Upper lobe of left lung (tissue), 6 donors: ENCODE measurements at places on chromosomes 7 and 10.
A peak's percentile ranks its signal among the peaks of the same experiment; 100 is the strongest.

- H3K27me3 ChIP-seq: no peaks in the 10 kb centered on the region
- H3K36me3 ChIP-seq: no peaks in the 10 kb centered on the region
- no peak overlapping the region for H3K4me3 ChIP-seq
- H3K27ac ChIP-seq: no peak overlapping the region
- DNase-seq: no peak
Measured at GRCh38 chr10:118504467-118505205, 90.8 kb downstream of the PRLHR start.

- no peaks in the 10 kb centered on the region for H3K27me3 ChIP-seq
- H3K4me1 ChIP-seq: peaks cover 10% of the 10 kb centered on the region
- peak overlapping the region; percentile 18 for H3K27ac ChIP-seq
- H3K4me3 ChIP-seq: no peak overlapping the region
- DNase-seq: peak; percentile 77
Measured at GRCh38 chr10:100338434-100339036, 8.5 kb upstream of the SCD start.

GRCh38 chr7:151917791-151918509 is 38.3 kb upstream of the GALNTL5 start:
- no peak overlapping the region for H3K4me3 ChIP-seq
- peak; percentile 46 for DNase-seq
- H3K36me3 ChIP-seq: no peaks in the 10 kb centered on the region
- peak overlapping the region; percentile 52 for H3K27ac ChIP-seq

- H3K36me3 ChIP-seq: no peaks in the 10 kb centered on the region
- H3K4me3 ChIP-seq: no peak overlapping the region
- H3K4me1 ChIP-seq: no peaks in the 10 kb centered on the region
Measured at GRCh38 chr10:14356921-14357320, 26.2 kb upstream of the FRMD4A start.

DNA sequence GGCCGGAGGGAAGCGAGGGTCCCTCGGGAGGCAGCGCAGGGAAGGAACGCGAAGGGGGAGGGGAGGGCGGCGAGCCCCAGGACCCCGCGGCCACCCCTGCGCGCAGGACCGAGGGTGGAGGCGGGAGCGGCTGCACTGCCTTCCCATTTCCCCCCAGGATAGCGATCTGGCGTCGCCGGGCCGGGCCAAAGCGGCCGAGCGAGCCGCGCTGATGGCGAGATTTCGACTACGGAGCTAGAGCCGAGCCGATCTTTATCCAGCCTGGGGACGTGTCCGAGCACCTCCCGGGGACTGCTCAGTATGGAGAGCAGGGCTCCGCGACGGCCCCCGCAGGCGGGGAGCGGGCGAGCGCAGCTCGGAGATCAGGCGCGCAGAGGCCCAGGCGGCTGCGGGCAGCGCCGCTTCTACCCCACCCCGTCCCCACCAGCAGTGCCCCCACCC is 590 bp upstream of the CRTAC1 start:
- no peak overlapping the region for H3K4me3 ChIP-seq
- H3K27ac ChIP-seq: no peak overlapping the region
- peak; percentile 83 for DNase-seq
- H3K36me3 ChIP-seq: no peaks in the 10 kb centered on the region
- peaks cover 16% of the 10 kb centered on the region for H3K4me1 ChIP-seq

GRCh38 chr10:21497177-21497807 is 28.2 kb downstream of the SKIDA1 start:
- no peak overlapping the region for H3K27ac ChIP-seq
- peaks cover 34% of the 10 kb centered on the region for H3K4me1 ChIP-seq
- peaks cover 7% of the 10 kb centered on the region for H3K27me3 ChIP-seq

DNA sequence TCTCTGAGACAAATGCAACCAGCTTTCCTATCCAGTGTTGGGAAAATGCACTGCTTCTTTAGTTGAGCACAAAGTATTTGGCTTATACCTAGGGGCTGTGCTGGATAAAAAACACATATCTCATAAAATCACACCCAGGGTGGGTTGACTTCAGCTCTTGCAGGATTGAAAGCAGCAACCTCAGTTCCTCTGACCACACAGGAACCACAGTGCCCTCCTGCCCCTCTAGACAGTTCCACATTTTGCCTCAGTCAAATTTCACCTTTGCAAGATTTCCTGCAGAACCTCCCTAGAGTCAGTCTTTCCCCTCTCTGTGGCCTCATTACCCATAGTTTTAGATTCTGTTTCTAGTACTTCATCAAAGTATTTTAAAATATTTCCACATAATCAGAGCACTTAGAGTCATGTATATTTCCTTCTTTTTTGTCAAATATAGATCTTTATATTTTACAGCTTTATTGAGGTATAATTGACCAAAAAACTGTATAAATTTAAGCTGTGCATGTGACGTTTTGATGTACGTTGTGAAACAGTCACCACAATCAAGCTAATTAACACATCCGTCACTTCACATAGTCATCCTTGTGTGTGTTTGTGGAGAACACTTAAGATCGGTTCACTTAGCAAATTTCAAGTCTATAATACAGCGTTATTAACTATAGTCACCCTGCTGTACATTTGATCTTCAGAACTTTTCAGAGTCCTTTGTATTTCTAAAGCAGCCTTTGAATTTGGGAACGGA is 37.0 kb upstream of the EGR2 start:
- H3K27me3 ChIP-seq: no peaks in the 10 kb centered on the region
- H3K4me1 ChIP-seq: no peaks in the 10 kb centered on the region
- no peak overlapping the region for H3K27ac ChIP-seq
- DNase-seq: no peak

DNA sequence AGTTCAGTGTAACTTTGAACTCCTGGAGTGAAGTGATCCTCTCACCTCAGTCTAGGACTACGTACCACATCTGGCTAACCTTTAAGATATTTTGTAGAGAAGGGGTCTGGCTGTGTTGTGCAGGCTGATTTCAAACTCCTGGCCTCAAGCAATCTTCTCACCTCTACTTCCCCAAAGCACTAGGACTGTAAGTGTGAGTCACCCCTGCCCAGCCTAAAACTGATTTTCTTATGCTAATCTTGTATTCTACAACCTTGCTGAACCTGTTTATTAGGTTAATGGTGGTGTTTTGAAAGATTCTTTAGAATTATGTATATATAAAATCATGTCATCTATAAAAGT is 58.0 kb downstream of the LCOR start:
- no peak overlapping the region for H3K27ac ChIP-seq
- no peak for DNase-seq
- no peaks in the 10 kb centered on the region for H3K27me3 ChIP-seq
- no peaks in the 10 kb centered on the region for H3K36me3 ChIP-seq
- H3K4me3 ChIP-seq: no peak overlapping the region

DNA sequence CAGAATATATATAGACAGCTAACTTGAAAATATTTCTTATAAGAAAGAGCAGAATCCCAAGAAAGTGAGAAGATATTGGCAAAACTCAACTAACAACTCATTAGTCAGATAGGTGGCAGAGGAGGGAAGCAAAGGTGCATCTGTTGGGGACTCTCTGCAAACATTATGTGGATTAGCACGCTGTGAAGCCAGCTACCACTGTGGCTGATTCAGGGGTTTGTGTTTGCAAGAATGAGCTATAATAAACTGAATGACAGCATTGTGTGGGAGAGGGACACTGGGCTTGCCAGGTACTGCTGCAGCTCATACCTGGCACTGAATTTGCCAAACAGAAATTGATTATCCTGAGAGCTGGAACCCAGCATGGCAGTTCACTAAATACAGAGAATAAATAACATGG is 170.3 kb upstream of the MINDY3 start:
- H3K4me3 ChIP-seq: no peak overlapping the region
- H3K27ac ChIP-seq: no peak overlapping the region
- H3K27me3 ChIP-seq: no peaks in the 10 kb centered on the region

DNA sequence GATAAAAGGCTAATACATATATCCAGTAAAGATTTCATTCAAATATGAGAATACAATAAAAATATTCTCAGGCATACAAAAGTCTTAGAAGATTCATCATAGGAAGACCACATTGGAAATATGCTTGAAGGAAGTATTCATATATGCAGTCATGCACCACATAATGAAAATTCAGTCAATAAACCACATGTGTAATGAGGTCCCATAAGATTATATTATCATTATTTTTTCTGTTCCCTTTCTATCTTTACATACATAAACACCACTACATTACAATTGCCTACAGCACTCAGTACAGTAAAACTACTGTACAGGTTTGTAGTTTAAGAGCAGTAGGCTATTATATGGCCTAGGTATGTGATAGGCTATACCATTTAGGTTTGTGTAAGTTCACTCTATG is 111.6 kb downstream of the PRTFDC1 start:
- no peak for DNase-seq
- H3K4me3 ChIP-seq: no peak overlapping the region
- H3K27ac ChIP-seq: no peak overlapping the region
- H3K36me3 ChIP-seq: no peaks in the 10 kb centered on the region
- no peaks in the 10 kb centered on the region for H3K27me3 ChIP-seq
- no peaks in the 10 kb centered on the region for H3K4me1 ChIP-seq

DNA sequence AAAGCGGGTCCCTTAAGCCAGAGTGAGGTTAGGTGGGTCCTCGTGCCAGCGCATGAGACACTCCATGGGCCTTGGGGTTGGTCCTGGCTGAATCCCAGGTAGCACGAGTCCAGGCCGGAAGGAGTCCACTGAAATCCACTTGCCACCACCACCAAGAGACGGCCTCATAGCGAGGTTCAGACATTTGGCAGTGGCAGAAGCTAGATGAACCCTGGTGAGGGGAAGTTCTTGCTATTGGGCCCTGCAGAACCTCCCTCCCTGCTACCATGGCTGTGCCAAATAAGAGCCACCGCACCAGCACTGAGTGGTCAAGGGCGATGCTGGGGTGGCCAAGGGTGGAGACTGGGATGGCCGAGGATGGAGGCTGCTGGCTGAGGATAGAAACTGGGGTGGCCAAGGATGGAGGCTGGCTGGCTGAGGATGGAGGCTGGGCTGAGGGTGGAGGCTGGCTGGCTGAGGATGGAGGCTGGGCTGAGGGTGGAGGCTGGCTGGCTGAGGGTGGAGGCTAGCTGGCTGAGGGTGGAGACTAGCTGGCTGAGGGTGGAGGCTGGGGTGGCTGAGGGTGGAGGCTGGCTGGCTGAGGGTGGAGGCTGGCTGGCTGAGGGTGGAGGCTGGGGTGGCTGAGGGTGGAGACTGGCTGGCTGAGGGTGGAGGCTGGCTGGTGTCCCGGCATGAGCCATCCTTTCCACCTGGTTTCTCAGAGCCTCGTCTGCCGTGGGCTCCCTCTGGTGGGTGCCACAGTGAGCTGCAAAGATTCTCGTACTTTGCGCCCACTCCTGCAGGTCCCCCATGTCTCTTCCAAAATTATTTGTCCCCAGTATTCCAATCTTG is 88.2 kb downstream of the ELFN1 start:
- no peaks in the 10 kb centered on the region for H3K27me3 ChIP-seq
- no peaks in the 10 kb centered on the region for H3K4me1 ChIP-seq
- no peak overlapping the region for H3K4me3 ChIP-seq
- DNase-seq: peak; percentile 59
- no peak overlapping the region for H3K27ac ChIP-seq

DNA sequence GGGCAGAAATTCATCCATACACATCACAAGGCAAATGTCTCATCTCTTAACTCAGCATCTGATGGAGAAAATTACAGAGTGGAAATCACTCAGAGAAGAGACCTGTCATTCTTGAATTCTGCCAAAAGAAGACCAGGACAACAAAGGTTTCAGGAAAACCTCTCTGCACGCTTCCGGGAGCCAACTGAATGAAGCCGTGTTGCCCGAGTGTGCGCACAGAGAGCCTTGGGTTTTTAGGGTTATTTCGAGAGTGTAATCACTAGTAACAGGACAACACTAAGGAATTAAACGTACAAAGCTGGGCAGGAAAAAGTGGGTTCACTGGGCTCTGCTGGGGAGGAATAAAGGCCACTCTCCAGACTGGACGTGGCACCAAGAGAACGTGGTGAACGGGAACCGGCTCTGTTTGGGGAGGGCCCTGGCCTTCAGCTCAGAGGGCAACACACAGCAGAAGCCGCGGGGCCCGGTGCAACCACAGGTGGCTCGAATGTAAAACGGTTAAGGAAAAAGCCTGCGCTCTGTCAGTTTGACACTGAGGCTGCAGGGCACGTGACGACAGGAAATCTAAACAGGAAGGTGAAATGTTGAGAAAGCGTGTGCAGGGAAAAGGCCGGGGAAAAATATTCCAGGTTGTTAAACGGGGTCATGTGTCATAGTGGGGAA is 331.5 kb downstream of the DNAJB6 start:
- H3K4me1 ChIP-seq: no peaks in the 10 kb centered on the region
- no peaks in the 10 kb centered on the region for H3K36me3 ChIP-seq
- H3K27me3 ChIP-seq: no peaks in the 10 kb centered on the region
- H3K4me3 ChIP-seq: no peak overlapping the region
- DNase-seq: no peak

DNA sequence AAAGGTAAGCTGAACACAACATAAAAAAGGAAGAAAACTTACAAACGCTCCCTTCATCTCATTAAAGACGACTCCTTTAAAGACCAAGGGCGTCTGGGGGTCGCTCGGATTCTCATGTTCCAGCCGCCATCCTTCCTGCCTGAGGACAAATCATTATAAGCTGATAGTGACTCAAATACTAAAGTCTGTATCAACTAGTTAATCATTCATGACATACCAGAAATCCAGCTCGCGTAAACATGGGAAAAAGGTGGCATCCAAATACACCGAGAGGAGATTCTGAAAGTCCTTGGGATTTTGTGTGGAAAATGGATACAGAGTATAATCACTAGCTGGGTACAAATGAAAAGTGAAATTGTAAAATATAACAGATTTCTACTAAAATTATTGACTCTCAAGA is 7.4 kb downstream of the PITRM1 start:
- no peaks in the 10 kb centered on the region for H3K4me1 ChIP-seq
- peaks cover 78% of the 10 kb centered on the region for H3K36me3 ChIP-seq
- H3K4me3 ChIP-seq: no peak overlapping the region
- DNase-seq: no peak

DNA sequence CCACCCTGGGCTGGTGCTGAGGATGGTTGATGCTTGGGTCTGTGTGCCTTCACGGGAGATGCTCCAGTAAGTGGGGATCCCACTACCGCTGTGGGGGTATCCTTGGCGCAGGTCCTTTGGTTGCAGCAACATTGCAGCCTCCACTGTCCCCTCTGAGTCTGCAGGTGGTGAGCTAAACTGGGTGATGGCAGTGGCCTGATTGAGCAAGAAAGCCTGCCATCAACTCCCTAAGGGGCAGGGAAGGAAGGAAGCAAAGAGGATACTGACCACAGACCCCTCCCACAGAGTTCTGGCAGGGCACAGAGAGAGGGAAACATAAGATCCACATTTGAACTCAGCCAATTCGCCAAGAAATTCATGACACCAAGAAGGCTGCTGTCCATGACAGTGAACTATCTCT is 43.2 kb downstream of the MYO1G start:
- DNase-seq: no peak
- H3K36me3 ChIP-seq: no peaks in the 10 kb centered on the region
- H3K4me3 ChIP-seq: no peak overlapping the region
- no peak overlapping the region for H3K27ac ChIP-seq
- no peaks in the 10 kb centered on the region for H3K4me1 ChIP-seq
- H3K27me3 ChIP-seq: no peaks in the 10 kb centered on the region

- H3K27me3 ChIP-seq: no peaks in the 10 kb centered on the region
- DNase-seq: peak; percentile 65
- H3K27ac ChIP-seq: no peak overlapping the region
- no peaks in the 10 kb centered on the region for H3K36me3 ChIP-seq
Measured at GRCh38 chr10:108544500-108545120, 1378.7 kb downstream of the XPNPEP1 start.
